ENCODE measurements at places on chromosomes 3 and 15.
A peak's percentile ranks its signal among the peaks of the same experiment; 100 is the strongest.

DNA sequence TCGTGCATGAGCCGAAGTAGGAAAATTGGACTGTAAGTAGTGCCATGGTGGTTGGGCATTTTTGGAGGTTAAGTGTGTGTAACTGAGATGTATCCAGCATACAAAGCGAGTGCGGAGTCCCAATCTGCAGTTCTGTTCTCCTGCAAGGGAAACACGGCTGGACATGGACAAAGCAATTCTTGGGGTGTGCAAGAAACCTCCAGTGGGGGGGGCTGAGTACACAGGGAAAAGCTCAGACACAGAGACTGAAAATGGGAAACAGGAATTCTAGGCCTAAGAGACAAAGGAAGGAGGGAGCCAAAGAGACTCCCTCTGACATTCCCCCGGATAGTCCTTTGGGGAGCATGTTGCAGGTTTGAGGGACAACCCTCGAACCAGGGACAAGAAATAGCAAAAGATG lies 83.2 kb upstream of the PLSCR4 start:
- DNase-seq: peak; percentile 17

GRCh38 chr3:13072600-13073325 lies 466 bp downstream of the IQSEC1 start:
- no peak for DNase-seq

DNA sequence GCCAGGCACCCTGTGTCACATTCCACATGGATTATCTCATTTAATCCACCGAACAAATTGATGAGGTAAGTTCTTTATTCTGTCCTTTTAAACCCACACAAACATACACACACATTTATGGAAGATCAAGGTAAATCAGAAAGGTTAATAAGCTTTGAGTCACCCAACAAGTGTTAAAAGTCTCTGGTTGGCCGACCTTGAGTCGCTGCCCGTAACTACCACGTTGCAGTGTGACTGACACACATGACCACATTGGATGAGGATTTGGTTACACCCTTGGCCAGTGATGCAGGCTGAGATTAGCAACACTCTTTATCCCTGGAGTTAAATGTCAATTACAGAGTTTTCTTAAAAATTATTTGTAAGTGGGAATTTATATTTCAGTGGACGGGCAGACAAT lies 19.2 kb downstream of the FOXP1 start:
- DNase-seq: no peak

DNA sequence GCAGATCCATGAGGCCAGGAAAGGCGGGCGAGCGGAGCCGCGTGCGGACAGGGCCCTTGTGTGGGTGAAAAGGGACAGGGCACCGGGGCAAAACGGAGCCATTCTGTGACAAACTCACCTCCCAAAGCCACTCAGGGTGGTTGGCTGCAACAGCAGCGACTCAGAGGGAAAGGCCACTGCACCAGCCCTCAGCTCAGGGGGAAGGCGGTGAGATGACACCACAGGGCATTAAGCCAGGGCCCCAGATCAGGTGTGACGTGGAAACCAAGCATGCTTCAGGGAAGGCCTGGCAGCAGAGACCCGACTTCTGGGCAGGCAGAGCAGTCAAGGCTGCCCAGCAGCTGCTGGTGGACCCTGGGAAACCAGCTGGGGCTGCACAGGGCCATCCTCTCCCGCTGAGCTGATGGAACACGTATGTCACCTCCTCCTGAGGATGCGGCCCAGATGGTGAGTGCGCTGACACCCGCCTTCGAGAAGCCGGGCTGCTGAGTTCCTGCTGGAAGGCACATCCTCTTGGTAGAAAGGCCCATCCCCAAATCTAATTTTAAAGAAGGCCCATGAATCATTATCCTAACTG lies 82.3 kb downstream of the CHSY1 start:
- no peak for DNase-seq

- no peak for DNase-seq
Measured at GRCh38 chr3:31735667-31736066, 202.9 kb downstream of the STT3B start.

DNA sequence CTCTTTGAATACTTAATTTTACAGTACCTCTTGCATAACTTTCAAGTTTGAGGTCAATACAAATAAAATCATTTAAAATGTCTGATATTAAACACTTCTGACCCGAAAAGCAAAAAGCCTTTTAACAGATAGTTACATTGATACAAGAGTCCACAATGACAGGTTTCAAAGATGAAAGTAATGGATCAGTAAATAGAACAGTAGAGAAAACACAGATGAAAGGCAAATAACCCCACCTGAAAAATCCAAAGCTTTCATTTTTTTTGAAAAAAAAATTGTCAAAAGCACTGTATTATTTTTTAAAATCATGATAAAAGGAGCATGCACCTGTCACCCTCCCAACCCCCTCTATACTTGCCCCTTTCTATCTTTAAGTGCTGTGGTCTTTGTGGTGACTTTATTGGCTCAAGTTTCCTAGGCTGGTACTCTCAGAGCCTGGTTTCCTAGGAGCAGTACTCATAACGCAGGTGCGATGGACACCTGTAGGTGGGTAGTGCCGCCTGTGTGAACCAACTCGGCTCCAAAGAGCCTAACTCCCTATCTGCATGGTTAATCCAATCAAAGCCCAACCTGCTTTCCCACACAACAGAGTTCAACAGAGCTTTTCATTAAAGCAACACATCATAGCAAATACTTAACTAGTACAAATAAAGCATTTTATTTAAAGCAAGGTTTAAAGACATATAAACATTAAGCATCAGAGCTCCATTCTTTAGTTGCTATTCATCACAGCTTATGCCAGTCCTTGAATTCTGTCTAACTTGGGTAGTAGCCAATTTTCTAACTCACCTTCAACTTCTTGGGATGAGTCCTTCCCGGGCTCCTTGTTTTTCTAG lies 32.2 kb downstream of the LIPC start:
- DNase-seq: no peak

DNA sequence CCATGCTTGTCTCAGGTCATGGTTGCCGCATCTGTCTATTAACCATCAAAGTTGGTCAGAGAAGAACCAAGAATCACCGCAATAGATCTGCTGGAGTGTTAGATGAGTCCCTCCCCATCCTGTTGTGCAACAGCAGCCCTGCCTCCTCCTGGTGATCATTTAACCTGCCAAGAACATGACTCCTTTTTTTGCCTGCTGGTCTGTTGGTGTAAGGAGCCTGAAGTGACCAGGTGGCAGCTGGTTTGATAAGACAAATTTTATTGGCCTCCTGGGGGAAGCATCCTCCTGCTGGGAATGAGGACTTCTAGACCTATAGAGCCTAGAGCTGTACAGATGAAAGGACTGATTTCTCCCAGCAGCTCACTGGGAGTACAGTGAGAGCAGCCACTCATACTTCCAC lies 43.5 kb upstream of the RAF1 start:
- no peak for DNase-seq

DNA sequence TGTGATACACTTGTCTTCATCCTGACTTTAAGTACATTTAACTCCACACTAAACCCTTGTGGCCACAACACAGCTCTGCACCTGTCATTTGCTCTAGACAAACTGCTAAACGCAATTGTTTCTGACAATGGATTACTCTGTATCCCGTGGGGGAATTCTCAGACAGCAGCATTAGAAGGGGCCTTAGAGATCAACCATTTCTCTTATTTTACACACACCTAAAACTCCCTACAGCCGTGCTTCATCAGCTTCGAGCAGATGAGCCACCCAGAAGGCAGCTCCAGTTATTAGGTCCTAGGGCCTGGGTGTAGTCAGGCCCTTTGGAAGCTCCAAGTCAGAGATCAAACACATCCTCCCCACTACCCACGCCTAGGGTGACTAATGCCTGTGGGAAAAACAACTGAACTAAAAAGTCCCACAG lies 1.3 kb upstream of the IL12A start:
- DNase-seq: no peak

GRCh38 chr3:72281551-72281950 lies 496.6 kb upstream of the PROK2 start:
- DNase-seq: no peak

DNA sequence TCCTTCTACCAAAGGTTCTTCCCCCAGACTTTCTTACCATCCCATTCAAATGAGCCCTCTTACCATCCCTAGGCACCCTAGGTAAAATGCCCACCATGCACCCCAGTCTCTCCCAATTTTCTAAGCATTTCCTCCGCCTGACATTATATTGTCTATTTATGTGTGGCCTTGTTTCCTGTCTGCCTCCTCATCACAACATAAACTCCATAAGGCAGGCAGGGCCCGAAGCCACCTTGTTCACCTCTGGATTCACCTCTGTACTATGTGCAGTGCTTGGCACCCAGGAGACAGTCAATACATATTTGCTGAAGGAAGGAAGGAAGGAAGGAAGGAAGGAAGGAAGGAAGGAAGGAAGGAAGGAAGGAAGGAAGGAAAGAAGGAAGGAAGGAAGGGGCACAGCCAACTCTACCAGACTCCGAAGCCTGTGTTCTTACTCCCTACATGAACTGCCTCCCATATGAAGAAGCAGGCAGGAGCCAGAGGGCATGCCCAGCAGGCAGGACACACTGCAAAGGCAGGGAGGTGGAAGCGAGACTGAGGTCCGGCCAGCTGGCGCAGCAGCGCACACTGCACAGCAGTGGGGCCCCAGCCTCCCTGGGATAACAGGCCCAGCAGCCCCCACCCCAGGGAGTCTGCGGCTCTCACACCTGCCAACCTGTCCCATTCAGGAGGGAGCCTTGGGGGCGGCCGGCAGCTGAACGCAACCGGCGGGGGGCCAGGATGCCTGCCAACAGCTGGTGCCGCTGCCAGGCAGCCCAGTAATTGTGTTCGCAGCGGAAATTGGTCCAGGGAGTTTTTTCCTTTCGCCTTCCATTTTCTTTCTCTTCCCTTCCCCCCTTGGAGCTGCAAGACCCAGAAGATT lies 106.0 kb upstream of the LINGO1 start:
- no peak for DNase-seq

DNA sequence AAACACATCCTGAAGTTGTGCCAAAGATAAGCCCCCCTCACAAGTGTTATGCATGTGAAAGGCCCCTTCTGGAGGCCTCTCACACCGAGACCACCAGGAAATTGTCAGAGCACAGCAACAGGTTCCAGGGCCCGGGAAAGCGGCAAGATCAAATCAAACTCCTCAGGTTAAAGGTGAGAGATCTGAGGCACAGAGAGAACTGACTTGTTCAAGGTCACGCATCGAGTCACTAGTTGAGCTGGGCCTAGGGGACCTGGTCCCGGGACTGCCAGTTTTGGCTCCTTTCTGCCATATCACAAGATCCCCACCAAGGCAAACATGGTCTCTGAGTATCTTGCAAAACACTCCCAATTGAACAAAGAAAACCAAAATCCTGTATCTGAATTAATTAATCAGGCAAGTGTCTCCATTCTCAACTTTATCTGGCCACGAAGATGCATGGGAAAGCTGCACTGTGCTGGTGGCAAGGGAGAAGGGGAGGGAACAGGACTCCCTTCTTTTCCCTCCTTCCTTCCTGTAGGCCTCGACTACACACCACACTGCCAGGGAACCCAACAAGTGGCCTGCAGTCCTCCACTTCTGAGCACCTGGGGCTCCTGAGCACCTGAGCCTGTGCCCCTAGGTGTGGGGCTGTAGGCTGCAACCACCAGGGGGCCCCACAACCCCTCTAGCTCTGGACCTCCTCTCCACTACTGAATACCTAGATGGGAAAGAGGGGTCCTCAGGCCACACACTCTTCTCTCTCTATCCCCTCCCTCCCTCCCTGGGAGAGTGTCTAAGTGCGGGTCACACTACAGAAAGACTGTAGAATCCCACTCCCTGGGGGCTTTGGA lies 37.3 kb downstream of the ANP32A start:
- DNase-seq: no peak

DNA sequence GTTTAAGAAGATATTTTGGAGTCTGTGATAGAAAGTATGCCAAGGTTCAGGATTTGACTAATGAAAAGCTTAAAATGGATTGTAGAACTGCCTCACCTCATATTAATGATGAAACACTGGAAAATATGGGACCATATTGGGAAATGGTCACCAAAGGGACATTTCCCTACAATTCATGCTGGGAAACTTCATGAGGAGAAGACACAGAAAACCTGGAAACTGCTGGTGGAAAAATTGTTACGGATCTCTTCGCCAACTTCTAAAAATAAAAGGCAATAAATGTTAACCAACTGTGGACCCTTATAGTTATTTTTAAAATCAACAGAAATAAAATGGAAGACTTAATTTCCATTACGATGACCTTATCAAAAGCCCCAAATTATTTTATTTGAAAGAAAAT lies 97.6 kb upstream of the FRMD4B start:
- no peak for DNase-seq

Measured in fibroblast of the conjunctiva (primary cell).